ENCODE measurements at places on chromosomes 12 and 14.
A peak's percentile ranks its signal among the peaks of the same experiment; 100 is the strongest.

GRCh38 chr12:3251691-3252090 lies 174.5 kb downstream of the TSPAN9 start:
- no peak for DNase-seq

DNA sequence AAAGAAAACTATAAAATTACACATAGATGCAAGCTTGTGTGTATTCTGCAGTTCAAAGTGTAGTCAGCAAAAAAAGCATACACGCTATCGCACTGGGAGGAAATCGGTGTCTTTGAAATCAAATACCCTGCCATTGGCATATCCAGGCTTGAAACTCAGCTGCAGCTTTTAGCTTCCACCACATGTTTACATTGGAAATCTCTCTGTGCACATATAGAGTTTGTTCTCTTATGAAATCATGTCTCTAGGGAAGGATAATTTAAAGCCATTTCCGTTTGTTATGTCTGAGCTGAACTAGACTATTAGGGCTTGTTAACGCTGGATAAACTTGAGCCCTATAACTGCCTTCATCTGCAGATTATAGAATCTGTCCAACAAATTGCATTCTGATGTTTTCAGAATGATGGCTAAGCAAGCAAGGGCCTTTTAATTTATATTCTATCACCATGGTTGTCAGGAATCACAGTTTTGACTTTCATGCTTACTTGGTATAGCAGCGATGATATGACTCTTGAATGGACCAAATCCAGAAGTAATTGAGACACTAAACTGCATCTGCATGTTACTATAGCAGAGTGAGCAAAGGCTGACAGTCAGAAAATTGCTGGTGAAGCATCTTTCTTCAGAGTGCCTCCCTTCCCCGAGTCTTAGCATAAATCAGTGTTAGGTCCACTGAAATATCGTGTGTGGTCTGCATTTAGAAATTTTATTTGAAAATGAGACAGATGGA lies 442.8 kb downstream of the ZFP36L1 start:
- peak; percentile 20 for DNase-seq

DNA sequence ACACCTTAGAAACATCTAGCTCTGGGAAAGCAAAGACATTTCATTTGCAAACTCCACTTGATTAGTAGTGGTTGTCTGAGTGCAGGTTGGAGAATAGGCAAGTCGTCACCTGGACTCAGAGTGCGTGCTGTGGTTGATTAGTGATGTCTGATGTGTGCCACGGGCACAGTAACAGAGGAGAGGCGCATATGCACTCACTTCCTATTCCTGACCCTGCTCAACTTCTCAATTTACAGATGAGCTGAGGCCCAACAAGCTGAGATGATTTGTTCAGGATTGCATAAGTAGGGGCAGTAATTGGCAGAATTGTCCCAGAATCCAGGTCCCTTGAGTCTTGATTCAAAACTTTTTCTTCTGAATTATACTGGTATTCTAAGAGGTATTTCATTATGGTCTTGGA lies 44.9 kb downstream of the ADCK1 start:
- DNase-seq = no peak

DNA sequence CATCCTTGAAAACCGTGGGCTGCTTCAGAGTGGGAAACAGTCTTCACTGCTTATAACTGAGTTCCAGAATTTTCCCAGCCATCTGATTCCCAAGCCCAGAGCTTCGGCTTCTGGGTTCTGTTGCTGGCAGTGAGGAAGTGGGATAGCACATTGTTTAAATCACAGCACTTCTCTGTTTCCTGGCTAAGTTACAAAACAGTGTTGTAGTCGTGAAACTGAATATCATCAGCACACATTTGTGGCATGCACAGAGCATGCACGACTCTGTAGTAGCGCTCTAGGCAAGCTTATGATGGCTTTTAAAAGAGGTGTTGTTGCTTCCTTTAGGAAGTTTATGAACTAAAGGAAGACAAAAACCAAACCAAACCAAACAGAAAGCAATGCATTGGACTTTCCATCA lies 1005.5 kb downstream of the NRXN3 start:
- no peak for DNase-seq

GRCh38 chr12:3579446-3580093 lies 88.6 kb downstream of the PRMT8 start:
- no peak for DNase-seq

All from fibroblast of the aortic adventitia (primary cell).